ENCODE measurements at places on chromosomes 16 and 17.

DNA sequence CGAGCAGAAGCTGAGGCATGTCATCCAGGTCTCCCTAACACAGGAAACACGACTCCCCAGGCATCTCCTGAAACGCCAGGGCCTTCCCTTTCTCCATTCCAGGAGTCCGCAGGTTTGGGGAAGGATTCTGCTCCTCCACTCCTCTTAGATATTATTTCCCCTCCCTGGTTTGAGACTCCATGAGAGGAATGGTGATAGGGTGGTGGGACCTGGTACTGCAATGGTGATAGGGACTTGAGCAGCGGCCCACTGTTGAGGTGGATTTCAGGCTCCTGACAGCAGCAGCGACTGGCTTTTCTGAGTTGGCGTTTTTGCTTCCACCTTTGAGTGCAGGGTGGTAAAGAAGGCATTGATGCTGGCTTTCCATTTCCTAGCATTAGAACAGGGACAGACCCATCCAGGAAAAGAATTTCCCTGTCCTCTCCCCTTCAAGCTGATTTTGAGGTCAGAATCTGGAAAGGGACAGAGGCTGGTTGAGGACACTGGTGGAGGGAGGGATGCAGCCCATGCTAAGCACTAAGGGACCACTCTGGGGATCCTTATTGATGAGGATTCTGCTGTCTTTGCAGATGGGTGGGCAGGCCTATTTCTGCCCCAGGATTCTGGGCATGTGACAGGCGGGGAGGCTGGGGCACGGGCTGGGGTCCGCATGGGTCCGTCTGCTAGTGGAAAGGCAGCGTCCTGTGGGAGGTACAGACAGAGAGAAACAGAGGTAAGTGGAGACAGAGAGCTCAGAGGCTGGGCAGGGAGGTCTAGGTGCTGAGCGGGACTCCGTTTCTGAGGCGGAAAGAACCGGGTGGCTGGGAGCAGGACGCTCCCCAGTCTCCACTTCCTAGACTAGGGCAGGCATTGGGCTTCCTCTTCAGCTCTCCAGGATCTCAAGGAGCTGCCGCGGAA lies 1.3 kb upstream of the TBX4 start:
- no peak for ATAC-seq

DNA sequence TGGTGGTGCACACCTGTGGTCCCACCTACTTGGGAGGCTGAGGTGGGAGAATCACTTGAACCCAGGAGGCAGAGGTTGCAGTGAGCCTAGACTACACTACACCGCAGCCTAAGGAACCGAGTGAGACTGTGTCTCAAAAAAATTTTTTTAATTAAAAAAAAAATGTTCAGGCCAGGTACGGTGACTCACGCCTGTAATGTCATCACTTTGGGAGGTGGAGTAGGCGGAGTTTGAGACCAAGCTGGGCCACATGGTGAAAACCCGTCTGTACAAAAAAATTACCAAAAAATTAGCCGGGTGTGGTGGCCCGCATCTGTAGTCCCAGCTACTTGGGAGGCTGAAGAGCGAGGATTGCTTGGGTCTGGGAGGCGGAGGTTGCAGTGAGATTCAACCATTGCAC lies 3.6 kb upstream of the FAM222B start:
- no peak for ATAC-seq

- peak; percentile 16 for ATAC-seq
Measured at GRCh38 chr17:3636908-3637373, 381 bp downstream of the CTNS start.

DNA sequence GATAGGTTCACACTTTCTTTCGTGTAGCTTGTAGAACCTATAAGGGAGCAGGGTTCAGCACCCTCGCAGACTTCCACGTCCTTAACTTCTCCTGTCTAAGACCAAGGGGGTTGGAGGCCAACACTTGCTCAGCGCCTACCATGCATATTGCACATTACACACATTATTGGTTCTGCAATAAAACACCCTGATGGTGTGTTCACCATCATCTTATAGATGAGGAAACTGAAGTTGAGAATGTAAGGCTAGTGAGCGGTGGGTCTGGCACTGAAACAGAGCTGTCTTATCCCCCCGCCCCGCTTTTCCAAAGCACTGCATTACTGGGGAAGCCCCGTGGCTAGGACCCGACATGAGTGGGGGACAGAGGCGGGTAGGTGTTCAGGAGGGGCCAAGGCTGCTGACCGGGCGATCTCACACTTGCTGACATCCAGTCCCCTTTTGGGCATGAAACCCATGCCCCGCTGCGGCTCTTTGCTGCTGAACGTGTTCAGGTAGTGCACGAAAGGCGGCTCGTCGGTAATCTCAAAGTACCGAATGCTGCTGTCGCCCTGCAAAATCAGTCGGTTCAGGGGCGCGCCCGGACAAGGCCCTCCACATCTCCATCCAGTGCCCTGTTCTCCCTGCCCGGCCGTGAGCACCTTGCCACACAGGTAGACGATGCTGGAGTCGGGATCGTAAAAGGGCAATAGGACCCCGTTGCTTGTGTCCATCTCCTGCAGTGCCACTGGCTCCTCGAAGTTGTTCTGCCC lies 6.2 kb downstream of the CORO6 start:
- ATAC-seq: no peak

DNA sequence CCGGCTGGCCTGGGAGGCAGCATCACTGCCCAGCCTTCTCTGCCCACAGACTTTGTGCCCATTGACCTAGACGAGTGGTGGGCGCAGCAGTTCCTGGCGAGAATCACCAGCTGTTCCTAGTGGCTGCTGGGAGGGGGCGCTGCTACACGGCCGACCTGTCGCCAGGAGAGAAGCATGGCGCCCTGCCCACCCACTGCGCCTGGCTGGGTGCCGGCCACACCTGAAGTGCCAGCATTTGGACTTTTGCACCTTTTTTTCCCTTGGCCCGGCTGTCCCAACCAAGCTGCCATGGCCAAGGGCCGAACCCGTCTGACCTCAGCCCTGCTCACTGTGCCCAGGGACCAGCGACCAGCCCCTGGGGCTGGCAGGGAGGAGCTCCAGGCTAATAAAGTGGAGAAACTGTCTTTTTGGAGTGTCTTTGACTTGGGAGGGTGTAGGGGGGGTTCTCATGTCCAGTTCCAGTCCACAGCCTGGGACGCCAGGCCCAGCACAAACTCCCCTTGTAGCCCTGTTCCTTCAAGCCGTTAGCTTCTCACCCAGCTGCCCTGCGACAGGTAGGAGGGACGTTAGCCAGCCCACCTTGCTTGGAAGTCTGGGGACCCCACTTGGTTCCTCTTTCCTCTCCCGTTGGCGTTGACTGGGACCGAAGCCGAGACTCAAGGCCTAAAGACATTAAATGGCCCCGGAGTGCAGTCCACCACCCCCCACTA lies 939 bp upstream of the WDR90 start:
- ATAC-seq: peak; percentile 41

DNA sequence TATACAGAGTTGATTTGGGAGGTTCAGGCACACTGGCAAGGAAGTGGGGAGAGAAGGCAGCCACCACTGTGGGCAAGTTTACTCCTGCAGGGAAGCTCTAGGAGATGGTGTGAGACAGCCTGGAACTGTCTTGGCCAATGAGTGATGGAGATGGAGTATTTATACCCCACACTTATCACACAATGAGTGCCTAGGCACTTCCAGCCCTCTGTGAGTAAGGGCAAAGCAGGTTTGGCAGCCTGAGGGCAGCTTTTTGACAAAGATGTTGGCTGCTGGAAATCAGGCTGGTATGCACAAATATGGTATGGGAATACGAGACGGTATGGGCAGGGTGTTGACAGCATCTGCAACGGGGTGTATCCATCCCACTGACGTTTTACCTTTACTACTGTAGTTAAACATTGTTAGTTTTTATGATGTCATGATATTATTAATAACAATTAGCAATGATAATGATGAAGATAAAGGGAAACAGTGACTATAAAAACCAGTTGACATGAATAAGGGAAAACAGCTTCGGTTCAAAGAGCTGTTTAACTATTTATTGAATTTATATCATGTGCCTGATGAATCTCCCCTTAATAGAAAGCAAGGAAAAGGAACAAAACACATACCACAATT lies 149.9 kb downstream of the CDK5R1 start:
- ATAC-seq: no peak

DNA sequence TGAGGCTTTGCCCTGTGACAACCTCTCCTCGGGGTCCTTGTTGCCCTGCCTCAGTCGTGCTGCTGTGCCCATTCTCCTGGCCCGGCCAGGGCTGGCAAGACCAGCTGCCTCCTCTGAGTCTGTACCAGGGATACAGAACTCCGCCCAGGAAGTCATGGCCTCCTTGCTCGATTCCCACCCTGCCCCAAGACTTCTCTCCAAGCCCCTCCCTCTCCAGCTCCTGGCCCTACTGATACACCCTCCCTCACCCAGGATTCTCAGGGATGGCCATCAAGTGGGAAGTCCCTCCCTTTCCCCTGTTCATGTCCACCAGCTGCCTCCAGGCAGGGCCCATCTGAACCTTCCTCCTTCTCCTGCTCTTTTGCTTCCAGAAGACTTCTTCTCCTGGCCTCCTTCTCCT lies 11.2 kb upstream of the TMEM208 start:
- no peak for ATAC-seq

- ATAC-seq: peak; percentile 53
Measured at GRCh38 chr17:32927201-32927723, 691 bp upstream of the TMEM98 start.

DNA sequence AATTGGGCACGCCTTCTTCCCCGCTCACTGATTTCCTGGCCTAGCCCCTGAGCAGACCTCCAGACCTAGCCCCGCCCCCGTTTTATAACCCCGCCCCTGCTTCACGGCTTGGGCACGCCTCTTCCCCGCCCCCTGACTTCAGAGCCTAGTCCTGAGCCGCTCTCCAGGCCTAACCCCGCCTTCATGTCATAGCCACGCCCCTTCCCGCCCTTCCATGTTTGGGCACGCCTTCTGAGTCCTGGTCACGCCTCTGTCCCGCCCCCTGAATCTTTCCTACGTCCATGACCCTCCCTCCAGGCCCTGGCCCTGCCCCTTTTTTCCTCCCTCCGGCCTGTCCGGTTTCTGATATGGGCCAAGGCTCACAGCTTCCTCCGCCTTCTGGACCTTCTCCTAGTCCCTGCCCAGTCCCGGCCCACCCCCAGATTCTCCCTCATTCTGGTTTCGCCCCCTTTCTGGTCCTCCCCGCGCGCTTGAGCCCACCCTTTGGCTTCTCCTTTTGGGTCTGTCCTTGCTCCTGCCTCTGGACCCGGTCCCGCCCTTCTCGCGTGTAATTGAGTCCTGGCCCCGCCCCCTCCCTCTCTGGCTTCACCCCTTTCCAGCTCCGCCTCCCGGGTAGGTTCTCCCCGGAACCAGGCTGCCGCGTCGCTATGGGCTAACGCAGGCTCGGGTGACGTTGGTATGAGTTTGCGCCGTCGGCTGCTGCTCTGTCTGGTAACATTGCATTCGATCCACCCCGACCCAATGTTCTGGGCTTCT lies 15.1 kb upstream of the EEF2K start:
- peak; percentile 78 for ATAC-seq

DNA sequence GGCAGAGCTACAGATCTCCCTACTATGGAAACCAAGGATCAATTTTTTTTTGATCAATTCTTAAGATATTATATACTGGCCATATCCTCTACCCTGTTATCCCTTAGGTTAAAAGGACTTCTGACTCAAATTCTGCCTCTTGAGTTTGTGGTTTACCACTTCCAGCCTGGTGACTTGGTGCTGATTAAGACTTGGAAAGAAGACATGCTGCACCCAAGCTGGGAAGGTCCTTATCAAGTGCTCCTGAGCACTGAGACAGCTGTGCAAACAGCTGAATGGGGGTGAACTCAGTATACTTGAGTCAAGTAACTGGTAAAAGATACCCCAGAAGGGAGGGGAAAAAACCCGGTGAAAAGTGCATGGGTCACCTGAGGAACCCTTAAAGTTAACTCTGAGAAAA lies 20.5 kb upstream of the SPACA3 start:
- ATAC-seq: no peak

Data from SK-N-SH treated with all-trans-retinoic acid at 6 μM for 48 hours (cell line).